ENCODE measurements at places on chromosomes 16 and 17.

GRCh38 chr16:59328961-59329360 is 594.8 kb upstream of the GOT2 start:
- no peak for DNase-seq

DNA sequence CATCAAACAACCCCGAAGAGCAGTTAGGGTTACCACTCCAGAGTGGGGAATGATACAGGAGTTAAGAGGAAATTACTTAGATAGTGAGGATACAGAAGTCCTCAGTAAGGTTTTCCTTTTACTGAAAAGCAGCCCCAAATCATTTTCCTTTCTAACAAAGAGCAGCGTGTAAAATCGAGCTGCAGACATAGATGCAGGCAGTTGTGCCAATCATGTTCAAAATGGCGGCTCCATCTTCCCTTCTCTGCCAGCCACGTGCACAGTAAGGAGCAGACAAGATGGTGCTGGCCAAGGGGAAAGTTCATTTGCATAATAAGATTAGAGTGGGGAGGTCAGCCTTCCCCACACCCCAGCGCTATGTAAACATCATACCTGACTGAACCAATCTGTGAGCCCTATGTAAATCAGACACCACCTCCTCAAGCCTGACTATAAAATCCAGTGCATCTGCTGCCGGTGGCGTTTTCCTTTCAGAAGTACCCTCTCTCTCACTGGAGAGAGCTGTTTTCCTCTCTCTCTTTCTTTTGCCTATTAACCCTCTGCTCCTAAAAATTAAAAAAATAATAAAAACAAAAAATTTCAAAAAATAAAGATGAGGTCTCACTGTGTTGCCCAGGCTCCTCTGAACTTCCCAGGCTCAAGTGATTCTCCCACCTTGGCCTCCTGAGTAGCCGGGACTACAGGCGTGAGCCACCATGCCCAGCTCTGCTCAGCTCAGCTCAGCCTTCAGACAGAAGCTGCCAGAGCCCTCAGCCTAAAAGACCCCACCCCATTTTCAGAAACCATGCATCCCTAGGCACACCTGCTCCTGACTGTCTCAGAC is 2.6 kb upstream of the SRL start:
- DNase-seq, result peak; percentile 72

GRCh38 chr17:32382526-32383223 is 32.7 kb downstream of the ZNF207 start:
- DNase-seq, result no peak

GRCh38 chr17:44608727-44609435 is 47.4 kb upstream of the MEIOC start:
- DNase-seq, result peak; percentile 100

DNA sequence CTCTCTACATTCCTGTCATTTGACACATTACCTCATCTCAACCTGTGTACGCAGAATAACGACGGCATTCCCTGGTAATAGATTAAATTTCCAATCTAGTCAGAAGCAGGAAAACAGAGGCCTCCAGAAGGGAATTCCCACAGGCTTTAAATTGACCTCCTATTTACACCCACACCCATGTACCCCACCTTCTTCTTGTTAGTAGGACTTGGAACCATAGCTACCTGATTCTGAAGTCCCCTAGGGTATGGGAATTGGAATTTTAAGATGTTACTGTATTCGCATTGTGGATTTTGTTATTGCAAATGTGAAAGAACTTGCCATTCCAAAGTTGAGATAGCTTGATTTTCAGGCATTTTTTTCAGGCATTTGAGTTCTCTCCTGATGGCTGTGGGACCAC is 377.5 kb upstream of the DYNLRB2 start:
- DNase-seq, result no peak

DNA sequence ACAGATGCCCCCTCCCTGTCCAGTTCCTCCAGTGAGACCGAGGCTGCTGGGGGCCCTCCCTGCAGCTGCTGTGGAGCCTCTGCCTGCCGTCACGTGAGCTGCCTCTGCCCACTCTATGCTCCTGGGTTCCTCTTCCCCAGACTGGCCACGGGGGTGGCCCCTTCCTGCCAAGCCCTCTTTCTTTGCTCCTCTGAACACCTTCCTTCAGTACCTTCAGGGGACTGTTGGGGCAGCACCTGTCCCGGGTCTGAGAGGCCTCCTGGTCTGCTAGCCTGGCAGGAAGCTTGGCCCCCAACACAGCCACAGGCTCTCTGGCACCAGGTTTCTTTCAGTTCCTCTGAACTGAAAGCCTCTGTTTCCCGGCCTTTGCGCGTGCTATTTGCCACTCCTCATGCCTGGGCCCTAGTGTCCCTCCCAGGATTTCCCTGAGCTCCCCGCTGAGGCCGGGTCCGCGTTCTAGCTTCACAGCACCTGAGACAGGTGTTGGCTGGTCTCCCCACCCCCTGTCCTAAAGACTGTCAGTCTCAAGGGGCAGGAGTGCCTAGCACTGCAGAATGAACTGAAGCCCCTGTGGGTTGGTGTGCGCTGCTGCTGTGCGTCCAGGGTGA is 6.6 kb upstream of the ATP6V0C start:
- no peak for DNase-seq

DNA sequence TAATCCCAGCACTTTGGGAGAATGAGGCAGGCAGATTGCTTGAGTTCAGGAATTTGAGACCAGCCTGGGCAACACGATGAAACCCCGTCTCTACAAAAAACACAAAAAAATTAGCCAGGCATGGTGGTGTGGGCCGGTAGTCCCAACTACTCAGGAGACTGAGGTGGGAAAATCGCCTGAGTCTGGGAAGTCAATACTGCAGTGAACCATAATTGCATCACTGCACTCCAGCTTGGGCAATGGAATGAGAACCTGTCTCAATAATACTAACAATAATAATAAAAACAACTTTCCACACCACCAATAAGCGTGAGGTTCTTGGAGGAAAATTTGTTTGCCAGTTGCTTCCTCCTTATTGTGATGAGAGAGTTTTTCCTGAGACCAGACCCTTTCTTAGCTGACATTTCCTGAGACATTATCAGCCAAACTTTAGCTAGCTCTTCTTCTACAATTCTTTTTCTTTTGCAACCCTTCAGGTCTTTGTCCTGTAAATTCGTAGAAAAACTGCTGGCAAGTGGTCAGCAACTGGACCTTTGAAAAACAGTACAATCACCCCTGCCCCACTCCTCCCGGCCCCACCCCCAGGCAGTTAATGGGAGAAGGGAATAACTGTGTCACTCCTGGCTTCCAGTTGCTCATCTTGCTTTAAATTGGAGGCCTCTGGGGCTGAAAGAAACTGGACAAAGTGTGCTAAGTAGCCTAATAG is 3.5 kb upstream of the EZH1 start:
- DNase-seq, result no peak

DNA sequence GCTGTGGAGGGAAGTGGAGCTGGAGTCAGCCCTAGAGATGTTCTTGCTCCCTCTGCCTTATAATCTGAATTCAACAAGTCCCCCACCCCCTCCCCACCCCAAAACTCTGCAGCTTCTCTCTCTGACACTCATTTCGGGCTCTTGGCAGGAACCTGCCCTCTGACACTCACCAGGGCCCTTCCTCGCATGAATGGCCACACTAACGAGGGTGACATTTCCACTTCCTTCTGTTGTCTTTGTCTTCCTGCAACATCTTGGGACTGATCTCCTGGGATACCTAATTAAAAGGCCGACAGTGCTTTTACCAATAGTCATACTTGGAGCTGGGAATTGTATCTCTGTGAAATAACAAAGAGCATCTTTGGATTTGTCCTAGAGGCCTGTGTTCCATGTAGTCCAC is 106.9 kb upstream of the PIRT start:
- DNase-seq, result no peak

DNA sequence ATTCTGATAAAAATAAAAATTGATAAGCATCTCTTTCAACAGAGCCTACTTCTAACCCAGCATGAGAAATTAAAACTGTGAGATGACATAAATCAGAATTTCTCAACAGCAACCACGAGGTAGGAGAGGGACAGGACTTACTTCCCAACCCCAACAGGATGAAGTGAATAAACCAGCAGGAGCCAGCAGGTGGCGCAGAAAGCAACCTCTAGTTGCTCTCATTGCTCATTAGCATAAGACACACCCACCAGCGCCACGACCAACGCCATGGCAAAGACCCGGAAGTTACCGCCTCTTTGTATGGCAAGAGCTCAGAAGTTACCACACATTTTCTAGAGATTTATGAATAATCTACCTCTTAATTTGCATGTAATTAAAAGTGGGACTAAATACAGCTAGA is 189.4 kb upstream of the CDH8 start:
- peak; percentile 75 for DNase-seq

GRCh38 chr16:24568392-24568791 is 29.0 kb downstream of the RBBP6 start:
- peak; percentile 25 for DNase-seq

DNA sequence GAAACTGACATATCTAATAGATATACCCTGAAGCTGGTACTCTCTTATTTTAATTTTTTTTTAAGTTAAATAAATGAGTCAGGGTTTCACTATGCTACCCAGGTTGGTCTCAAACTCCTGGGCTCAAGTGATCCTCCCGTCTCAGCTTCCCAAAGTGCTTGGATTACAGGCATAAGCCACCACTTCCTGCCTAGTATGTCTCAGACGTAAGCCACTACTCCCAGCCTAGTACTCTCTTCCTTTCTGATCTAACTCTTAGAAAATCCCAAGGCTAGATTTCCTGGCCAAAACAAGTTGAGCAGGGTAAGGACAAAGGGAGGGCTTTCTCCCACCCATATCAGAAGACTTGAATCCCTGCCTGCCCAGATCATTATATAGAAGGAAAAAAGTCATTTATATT is 33.7 kb downstream of the HOXB1 start:
- peak; percentile 39 for DNase-seq

DNA sequence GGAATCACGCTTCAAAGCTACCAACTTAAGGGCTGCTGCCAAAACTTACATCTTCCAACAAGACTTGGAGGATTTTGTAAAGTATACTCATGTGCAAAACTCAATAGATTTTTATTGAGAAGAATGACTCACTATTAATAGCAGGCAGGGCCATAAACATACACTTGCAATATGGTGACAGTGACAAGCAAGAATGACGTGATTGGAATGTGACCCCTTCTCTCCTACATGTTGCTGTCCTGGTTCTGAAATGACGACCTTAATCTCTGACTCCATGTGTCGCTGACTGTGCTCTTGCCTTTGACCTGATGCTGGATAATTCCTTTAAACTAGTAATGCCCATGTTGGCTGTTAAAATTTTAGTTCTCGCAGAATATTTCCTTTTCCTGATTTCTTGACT is 174.5 kb downstream of the PARN start:
- no peak for DNase-seq
